Hematopoietic multipotent progenitor cell treated with erythropoietin and hydrocortisone succinate and interleukin-3 and kit ligand, for 17 days (in vitro differentiated cells): ENCODE measurements at places on chromosomes 1 and 21.

DNA sequence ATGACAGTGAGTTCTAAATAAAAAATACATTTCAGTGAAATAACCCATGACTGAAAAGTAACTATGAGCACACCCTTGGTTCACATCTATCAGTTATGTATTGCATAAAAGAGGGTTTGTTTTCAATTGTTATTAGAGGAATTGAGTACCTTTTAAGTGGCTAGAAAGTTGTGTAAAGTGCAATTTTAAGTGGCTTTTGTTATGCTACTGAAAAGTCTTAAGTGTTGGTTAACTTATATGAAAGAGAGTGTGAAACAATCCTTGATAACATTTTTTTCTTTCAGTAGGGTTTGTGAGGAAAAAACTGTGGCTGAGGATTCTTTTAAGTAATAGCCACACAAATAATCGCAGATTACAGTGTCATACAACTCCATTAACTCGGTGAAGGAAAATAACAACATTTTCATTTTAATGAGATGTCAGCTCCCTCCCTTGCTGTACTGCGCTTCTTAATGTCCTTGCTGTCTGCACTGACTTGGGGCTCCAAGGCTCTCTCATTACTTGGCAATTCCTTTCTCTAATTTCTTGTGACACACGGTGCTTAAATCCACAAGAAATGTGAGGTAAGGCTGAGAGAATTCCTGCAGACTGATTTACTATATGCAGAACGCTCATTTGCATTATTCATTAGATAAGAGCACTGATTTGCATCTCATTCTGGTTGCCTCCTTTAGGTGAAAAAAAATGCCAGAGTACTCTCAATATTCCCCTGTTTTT lies 40.6 kb downstream of the NTNG1 start:
- DNase-seq = no peak

- no peak for DNase-seq
These were observed 9.2 kb downstream of the ZNF496 start for GRCh38 chr1:247322442-247322841.

- DNase-seq = no peak
These were observed 7.1 kb upstream of the GADD45A start for GRCh38 chr1:67677930-67678329.

DNA sequence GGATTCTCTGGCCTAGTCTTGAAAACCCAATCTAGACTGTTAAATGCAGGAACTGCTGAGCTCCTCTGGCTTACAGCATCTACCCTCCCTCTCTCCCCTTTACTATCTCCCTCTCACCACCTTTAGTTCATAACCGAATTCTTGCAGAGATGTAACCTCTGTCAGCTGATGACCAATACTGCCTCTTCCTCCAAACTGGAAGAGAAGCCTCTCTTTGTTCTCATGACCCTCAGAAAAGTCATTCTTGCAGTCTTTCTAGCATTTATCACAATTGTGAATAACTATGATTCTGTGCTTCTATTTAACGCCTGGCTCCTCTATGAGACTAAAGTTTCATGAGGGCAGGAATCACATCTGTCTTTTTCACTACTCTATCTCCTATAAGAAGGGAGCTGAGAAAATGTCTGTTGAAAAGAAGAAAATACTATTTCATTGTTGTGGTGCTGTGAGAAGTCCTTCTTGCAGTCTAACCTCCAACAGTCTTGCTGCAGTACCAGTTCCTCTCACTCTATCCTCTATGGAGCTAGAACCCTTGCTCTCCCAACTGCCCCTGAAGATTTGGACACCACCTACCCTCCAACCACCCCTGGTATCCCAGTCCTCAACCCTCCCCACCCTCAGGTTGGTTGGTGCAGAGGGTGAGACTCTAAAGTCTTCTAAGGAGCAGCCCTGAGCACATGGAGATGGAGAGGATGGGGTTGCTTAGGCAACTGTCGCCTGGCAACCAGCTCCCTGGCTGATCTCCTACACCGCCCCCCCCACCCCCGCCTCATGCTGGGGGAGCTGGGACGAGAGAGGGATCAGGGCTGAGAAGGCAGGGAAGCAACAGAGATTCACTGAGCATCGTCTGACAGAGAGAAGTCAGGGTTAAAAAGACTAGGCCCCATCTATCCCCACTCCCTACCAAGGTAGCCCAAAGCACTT lies 13.9 kb downstream of the MEF2D start:
- no peak for DNase-seq

GRCh38 chr1:230077011-230077410 lies 10.0 kb downstream of the GALNT2 start:
- DNase-seq = no peak

GRCh38 chr1:22197644-22198043 lies 54.7 kb upstream of the WNT4 start:
- no peak for DNase-seq

DNA sequence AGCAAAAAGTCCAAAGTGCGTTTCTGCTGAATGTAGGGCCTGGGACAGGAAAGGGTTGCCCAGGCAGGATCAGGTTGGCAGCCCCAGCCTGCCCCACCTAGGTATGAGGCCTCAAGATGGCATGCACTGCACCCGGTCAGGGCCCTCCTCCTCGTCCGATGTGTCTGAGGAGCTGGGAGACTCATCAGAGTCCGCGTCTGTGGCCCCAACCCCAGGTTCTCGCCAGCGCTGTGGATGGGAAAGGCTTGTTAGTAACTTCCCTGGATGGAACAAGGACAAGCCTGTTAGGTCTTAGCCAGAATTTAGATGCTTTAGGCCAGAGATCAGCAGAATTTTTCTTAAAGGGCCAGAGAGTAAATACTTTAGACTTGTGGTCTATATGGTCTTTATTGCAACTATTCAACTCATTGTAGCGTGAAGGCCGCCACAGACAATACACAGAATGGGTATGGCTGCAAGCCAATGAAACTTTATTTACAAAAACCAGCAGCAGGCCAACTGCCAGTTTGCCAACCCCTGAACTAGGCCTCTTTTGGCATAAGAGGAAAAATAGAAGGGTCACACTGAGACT lies 12.4 kb downstream of the PEA15 start:
- no peak for DNase-seq

GRCh38 chr1:191134796-191135195 lies 657.1 kb upstream of the BRINP3 start:
- DNase-seq = no peak

- no peak for DNase-seq
These were observed at the start of gene PADI2 for GRCh38 chr1:17119076-17119772. Gene PADI2 (minus strand): TSS chr1:17119451. CDS start chr1:17119371, 80 bp downstream.
